ENCODE measurements at places on chromosomes 12 and 14.

DNA sequence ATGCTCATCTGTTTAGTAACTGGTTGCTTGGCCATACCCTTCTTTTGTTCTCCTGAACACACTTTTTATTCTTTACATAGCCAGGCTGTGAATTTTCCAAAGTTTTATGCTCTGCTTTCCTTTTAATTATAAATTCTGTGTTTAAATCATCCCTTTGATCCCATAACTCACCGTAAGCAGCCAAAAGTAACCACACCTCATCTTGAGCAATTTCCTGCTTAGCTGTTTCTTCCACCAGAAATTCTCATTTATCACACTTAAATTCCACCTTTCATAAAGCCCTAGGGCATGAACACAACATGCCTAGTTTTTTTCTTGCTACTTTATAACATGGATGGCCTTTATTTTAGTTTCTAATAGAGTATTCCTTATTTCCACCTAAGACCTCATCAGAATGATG is 510.7 kb downstream of the C12orf50 start:
- DNase-seq = no peak

DNA sequence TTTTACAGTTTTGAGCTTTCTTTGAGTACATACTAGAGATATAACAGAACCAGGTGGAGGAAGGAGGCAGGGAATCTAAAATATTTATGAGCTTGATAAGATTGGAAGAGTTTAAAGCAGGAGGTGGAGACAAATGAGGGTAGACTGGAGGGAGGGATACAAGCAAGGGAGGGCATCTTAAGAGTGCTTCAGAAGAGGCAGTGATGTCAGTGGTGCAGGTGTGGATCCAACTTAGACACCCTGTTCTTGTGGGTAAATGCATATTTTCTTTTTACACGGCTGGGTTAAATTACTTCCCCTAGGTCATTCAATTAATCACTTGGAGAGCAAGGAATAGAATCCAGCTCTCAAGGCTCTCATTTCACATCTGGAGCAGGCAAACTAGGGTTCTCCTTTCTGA is 146.1 kb upstream of the LRIG3 start:
- DNase-seq = no peak

GRCh38 chr14:89767861-89768268 is 186.7 kb downstream of the EFCAB11 start:
- DNase-seq = peak; percentile 67

GRCh38 chr12:22116376-22116775 is 70.4 kb downstream of the CMAS start:
- no peak for DNase-seq

GRCh38 chr14:105986894-105987284 is 460.5 kb downstream of the TMEM121 start:
- DNase-seq = no peak

DNA sequence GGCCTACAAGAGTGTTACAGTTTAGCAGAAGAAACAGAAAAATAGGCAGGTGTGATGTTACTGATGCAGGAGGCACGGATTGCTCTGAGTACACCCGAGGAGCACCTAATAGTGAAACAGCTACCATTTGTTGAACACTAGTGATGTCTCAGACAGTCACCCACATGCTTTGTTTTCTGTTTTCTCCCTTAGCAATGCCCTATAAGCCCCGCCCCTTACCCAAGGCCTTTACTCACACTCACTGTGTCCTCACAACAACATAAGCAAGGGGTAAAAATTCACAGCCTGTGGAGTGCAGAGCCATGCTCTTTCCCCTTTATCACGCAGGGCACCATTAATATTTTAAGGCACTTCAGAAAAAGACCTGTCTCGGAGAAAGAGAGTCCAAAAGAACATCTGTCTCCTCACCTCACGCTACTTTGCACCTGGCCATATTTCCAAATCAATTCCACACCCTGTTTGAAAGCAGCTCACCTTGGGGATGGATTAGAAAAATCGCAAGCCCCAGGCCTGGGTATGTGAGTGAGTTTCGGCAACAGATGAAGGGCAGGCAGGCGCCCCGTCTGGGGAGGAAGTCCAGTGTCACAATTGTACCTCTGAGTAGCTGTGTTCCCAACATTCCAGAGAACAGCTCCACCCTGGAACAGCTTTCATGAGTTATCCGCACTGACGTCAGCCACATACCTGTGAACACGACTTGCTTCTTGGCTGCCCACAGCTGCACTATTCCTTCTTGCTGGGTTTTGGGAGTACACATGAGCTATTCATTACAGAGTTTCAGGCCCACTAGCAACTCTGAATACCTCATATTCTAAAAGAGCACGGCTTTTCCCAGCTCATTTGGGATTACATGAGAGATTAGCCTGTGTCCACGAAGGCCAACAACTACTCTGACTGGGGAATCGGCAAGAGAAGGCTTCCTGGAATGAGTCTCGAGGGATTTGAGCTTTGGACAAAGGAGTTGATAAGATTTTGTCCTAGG is 26.0 kb downstream of the MAPK1IP1L start:
- DNase-seq = no peak

GRCh38 chr12:46609674-46610073 is 216.1 kb downstream of the SLC38A4 start:
- DNase-seq = no peak

DNA sequence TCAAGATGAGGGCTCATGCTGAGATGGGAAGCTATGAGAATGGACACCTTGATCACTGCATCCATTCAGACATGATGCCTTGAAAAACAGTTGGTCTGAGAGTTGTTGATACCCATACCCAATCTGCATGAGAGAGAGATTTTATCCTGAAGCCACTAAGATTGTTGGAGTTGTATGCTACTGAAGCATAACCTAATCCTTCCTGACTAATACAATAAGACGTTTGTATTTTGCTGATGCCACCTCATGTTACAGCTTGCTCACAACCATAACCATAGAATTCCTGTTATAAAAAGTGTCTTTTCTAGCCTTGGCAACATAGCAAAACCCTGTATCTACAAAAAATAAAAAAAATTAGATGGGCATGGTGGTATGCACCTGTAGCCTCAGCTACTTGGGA is 12.7 kb upstream of the SERPINA1 start:
- no peak for DNase-seq

DNA sequence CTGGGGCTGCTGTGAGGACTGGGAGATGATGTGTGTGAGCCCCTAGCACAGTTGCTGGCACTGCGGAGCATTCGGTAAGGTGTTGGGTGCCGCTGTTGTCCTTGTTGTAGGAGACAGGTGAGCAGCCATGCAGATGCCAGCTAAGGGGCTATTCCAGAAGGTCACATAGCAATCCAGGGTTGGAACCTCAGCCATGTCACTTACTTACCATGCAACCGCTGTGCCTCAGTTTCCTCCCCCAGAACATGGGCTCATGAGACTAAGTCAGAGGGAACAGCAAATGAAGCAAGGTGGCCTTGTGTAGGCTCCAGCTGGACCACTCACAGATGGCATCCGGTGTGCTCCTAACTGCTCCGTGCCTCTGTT is 13.2 kb downstream of the DTX1 start:
- no peak for DNase-seq

DNA sequence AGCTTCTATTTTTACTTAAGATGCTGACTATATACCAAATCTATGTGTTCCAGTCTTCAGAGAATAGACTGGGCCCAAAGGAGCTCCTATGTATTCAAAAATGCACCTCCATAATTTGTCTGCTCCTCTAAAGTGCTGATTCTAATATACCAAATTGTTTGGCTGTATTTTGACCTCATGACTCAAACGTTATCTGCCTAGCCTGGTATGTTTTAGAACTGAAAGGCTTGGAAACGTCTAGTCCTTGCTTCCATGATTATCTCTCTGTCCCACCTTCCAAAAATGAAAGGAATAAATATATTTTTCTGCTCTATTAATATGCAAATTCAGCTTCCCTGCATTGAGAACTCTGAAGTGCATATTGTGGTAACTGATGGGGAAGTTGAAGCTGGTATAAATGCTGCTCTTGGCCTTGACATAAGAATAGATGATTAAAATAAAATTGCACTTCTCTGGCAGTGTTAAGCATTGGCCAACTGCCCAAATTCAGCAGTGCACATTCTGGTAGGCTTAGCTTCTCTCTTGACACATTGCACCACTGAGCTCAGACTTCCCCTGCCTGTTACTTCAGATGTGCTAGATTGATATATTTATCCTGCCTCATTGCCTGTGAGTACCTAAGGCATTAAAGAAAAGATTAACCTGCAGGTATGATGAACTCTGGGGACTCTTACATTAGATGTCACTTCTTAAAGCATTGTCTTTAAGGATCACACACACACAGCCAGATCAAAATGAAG is 882.3 kb downstream of the RPS29 start:
- DNase-seq = peak; percentile 14

- DNase-seq = no peak
Observed at GRCh38 chr12:3976351-3976938, 103.2 kb upstream of the PARP11 start.

DNA sequence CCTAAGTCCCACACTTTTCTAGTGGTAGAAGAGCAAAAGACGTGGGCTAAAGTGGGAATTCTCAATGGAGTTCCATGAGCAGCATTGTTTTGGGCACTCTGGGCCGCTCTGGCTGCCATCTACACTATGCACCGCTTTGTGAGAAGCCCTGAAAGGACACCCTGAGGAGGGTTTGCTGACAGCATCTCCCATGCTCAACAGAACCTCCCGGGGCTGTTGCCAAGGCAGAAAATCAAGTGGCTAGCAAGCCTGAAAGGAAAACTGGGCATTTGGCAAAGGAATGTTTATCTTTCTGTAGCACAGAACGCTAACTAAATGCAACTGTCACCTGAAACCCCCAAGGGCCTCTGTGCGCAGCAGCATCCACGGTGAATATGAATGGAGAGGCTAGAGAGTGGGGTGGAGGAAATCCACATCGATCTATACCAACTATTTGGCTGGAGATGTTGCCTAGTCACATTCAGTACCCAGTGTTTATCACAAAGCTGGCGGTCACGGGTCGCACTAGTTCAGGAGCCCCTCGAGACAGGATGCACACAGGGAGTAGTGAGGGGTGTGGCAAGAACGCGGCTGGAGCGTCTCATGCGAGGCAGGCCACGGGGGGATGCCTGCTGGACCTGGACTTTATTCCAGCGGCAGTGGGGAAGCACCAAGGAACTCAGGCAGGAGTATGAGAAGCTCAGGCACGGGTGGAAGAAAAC is 14.2 kb downstream of the APPL2 start:
- no peak for DNase-seq

DNA sequence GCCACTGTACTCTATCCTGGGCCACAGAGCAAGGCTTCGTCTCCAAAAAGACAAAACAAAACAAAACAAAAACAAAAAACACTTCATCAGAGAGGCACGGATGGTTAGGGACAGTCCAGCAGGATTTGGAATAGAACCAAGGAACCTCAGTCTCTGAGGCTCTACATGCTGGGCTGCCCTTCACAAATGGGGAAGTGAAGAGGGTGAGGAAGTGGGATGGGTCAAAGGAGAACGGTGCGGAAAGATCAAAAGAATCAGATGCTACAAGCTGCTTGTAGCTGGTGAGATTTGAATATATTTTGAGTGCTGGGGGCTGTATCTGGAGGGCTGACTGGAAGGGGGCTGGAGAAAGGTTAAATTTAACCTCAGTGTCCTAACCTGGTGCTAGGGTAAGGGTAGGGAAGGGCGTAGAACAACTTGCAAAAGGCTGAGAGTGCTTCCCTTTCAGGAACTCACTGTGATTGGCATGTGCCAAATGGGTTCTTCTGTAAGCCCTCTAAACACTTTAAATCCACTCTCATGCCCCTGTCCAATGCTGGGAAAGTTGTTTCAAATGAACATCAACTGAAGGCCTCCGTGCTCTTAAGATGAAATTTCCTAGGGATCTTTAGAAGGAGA is 4.6 kb downstream of the FOXJ2 start:
- no peak for DNase-seq

DNA sequence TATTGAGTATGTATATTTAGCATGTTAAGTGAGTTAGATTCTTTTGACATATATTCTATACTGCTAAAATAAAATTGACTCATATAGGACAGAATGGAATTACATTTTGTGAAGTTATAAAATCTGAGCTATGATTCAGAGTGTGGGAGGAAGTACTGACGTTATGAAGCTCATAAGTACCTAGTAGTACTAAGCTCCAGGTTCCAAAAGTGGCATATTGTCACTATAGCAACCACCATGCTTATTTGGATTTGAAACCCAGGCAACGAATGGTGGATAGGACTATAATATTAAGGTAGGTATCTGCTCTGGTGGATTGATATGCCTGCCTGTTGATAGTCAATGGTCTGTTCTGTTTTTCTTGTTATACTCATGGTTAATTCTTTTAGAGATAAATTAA is 2.2 kb upstream of the FBXO33 start:
- no peak for DNase-seq

DNA sequence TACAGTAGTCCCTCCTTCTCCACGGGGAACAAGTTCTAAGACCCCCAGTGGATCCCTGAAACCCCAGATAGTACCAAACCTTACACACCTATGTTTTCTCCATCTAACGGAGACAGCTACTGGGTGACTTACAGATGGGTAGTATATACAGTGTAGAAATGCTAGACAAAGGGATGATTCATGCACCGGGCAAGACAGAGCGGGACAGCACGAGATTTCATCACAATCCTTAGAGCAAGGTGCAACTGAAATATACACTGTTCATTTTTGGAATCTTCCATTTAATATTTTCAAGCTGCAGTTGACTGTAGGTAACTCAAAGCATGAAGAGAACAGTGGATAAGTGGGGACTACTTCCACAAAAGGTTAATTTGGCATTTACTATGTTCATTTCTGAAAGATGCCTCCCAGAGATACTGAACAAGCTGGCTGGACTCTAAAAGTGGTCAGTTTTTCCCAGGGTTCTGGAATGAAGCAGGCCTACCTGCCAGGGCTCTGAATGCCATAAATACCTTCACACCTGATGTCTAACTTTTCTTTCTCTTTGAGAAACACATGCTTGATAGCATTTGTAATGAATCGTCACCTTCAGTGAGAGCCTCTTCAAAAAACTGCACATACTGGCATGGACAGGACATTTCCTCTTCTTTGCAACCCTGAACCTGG is 127.7 kb upstream of the FOXN3 start:
- no peak for DNase-seq

GRCh38 chr12:82968631-82969367 is 282.1 kb downstream of the TMTC2 start:
- DNase-seq = peak; percentile 45

GRCh38 chr12:57462912-57463253 is 3.3 kb downstream of the GLI1 start:
- no peak for DNase-seq

DNA sequence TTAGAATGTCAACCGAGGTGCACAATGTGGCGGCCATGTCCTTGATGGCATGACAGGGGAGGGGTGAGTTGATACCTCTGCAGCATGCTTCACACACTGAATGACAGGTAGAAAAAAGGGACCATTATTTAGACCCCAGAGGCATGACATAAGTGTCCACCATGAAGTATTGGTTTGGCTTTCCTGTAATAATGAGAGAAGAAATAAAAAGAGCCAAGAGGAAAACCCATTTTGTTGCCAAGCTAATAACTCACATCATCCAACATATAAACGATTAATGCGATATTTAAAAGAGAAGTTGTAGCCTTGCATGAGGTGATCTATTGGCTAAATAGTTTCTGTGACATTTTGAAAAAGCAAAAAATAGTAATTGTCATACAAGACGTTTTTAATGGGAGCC is 343.4 kb downstream of the LRIG3 start:
- no peak for DNase-seq

- no peak for DNase-seq
Observed at GRCh38 chr14:93023039-93023438, 92.7 kb downstream of the ITPK1 start.

- no peak for DNase-seq
Observed at GRCh38 chr14:68691031-68691791, 101.7 kb downstream of the ZFP36L1 start.

- DNase-seq = peak; percentile 46
Observed at GRCh38 chr14:54487771-54488170, 1.0 kb downstream of the GMFB start.

Measured in D341Med (cell line).